Immature natural killer cell (primary cell): ENCODE measurements at places on chromosomes 16 and 17. TPM values are rescaled to one million over a fixed set of nuclear protein-coding genes. Genes with fewer than 3 reads are reported as not detected.

DNA sequence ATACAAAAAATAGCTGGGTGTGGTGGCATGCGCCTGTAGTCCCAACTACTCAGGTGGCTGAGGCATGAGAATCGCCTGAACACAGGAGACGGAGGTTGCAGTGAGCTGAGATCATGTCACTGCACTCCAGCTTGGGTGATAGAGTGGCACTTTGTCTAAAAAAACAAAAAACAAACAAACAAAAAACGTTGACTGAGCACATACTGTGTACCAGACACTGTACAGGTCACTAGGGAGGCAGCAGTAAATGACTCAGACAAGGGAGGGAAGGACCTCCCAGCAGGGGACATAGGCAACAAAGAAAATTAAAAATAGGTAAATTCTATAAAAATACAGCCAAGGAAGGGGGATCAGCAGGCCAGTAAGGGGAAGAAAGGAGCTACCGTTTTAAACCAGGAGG is 64.3 kb downstream of the SOCS1 start:
- no peak for DNase-seq

- no peak for DNase-seq
Observed at GRCh38 chr16:86346034-86346433, 164.3 kb upstream of the FOXF1 start.

Gene BAIAP3
- not detected for polyA plus RNA-seq

DNA sequence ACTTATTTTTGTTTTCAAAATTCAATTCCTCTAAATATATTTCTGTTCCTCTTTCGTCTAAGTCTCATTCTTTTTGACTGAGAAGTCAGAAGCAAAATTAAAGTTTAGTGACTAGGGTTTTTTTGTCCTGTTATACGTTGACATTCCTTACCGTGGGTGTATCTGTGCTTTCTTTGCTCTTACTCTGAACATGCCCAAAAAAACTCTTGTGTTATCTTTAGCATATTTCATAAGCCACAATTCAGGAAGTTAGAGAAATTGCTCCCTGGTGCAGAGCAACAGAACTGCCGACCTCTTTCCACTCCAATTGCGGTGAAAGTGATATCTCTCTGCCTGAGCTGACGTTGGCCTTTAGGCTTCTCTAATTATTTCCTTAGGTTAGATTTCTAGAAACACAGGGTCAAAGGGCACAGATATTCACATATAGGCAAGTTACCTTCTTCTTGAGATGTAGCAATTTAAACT is 65.7 kb downstream of the CENPV start:
- DNase-seq: peak; percentile 43

DNA sequence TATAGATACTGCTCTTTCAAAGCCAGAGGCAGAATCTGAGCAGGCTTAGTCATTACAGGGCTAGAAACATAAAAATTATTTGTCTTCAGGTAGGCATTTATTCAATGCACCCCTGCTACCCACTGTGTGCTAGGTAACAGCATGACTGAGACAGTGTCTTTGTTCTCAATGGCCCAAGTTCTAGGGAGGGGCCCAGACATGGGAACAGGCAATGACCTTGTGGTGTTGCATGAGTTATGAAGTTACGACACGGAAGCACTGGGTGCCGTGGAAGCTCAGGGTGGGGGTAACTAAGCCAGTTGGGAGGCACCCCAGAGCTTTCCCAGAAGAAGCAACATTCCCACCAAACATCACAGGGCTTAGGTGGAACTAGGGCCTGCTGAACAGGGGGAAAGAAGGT is 87.0 kb downstream of the CPPED1 start:
- no peak for DNase-seq

Gene FGF11
- not detected for polyA plus RNA-seq

Gene TSPOAP1
- 7.1 TPM for polyA plus RNA-seq

Gene KRT9
- polyA plus RNA-seq: not detected

DNA sequence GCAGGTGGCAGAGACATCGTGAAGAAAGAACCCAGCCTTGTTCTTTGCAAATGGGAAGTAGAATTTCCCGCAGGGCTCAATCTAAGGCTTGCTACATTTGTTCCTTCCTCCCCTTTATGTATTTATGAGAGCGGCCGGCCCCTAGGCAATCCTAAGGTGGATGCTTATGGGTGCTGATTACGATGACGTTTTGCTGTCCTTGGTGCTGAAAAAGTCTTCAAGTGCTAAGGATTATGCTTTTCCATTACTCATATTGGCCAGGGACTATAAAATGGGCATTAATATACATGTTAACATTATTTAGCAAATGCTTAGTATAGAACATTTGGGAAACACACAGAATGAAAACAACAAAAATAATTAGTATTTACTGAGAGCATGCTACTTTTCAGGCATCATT is 313.3 kb upstream of the XYLT1 start:
- no peak for DNase-seq

Gene CACNG3
- not detected for polyA plus RNA-seq

Gene ZNF205
- 0.13 TPM for polyA plus RNA-seq

Gene CDRT15L2
- polyA plus RNA-seq: not detected

DNA sequence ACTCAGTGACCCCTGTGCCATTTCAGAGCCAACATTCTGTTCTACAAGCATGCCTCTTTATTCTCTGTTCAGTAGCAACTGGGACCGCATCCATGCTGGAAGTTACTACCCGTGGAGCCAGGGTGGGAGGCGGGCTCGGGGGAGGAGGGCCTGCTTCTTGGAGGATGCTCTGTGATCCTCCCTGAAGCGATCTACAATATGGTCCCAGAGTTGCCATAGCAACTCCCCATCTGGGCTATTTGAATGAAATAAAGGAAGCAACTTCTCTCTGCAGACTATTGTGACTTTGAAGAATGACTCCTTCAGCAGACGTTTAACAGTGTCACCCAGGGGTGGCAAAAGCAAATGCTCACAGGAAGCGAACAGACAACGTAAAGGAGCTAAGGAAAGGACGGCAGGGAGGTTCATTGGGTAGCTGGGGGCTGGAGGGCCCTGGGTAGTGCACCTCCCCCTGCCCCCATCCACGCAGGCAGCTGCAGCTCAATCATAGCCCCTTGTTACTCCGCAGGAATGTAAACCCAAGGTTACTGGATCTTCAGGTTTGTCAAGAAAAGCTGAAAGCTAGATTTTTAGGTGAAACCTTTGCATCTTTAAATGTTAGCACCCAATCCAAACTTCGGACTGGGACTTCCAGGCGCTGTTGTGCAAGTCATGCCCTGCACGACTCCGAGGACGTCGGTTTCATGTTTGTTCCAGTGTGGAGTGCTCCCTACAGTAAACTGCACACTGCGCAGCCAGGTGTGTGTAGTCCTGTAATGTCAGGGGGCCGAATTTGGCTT is 51.1 kb upstream of the MEAK7 start:
- DNase-seq: no peak

DNA sequence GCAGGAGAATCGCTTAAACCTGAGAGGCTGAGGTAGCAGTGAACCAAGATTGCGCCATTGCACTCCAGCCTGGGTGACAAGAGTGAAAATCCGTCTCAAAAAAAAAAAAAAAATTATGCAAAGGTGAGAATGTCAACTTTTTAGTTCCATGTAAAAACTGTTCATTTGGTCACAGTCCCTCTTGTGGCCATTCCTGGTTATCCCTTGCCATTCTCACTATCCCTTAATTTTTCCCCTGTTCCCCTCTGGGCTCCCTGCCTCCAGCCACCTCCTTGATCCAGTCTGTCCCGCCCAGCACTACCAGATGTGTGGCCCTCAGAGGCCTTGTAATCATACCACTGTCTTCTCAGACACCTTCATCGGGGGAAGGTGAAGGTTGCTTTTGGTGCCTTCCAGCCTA is 23.4 kb downstream of the DCAF7 start:
- DNase-seq: no peak

DNA sequence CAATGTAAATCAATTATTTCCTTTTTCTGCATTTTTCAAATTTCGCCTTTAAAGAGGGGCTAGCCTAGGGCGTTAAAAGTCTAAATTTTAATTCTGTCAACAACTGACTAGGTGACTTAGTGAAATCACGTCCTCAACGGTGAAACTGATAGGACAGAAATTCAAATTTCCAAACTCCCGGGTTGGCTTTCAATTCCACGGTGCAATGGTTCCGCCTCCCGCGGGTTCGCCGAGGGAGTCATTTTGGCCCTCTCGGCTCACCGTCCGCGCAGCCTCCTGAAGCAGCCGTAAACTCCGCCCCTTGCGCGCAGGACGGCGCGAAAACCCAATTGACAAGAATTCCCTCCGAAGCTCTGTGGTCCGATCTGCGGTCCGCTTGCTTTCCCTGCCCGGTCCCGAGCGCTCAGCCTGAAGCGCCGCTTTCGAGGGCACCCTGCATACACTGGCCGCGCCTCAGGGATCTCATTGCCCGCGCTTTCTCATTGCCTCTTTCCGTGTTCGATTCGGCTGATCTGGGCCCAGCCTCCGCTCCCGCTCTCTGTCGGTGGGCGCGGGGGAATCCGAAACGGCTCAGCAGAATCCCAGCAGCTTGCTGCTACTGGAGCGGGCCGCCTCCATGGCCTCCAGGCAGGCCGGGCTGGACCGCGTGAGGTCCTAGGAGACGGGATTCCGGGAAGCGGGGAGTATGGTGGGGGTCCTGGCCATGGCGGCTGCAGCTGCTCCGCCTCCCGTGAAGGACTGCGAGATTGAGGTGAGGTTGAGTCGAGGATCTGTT is at the start of gene ATAD5:
Gene ATAD5 (plus strand): TSS at position 304 of the 775 bp plus-strand sequence. CDS start 382 bp downstream, at position 686.
- DNase-seq: peak; percentile 86

Gene CLDN7
- 3.7 TPM for polyA plus RNA-seq

Gene CIITA
- 2.4 TPM for polyA plus RNA-seq

DNA sequence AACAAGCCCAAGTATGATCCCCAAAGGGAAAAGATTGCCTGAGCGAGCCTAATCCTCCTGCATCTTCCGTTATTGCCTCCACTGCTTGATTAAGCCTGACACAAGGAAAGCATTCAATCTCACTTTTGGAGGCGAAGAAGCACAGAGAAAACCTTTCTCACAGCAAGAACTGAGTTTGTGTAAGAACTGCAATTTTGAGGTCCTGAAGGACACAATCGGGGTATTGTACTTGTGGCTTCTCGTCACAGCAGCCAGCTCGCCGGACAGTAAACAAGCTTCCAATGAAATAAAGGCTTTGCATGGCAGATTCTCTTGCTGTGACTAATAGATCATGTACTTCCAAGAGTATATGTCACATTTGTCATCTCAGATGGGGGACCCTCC is 18.7 kb upstream of the FOXF1 start:
- DNase-seq: no peak

DNA sequence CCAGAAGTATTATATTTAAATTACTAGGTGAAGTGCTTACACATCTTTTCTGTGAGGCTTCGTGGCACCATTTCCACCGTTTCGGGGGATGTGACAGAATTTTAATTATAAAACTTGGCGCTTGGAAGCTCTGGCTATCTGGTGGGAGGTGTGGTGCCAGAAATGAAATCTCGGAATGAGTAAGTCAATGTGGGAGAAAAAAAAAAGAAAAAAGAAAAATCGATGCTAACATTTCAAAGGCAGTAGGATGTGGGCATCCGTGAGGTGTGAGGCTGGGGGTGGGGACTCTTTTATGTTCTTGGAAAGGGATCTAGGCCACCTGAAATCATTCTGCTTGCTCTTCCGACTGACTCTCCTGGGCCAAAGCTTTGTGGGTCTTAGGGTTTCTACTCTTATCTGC is 21.9 kb downstream of the CPPED1 start:
- no peak for DNase-seq

- DNase-seq: no peak
Observed at GRCh38 chr17:4008441-4009185, 44.4 kb upstream of the ATP2A3 start.

DNA sequence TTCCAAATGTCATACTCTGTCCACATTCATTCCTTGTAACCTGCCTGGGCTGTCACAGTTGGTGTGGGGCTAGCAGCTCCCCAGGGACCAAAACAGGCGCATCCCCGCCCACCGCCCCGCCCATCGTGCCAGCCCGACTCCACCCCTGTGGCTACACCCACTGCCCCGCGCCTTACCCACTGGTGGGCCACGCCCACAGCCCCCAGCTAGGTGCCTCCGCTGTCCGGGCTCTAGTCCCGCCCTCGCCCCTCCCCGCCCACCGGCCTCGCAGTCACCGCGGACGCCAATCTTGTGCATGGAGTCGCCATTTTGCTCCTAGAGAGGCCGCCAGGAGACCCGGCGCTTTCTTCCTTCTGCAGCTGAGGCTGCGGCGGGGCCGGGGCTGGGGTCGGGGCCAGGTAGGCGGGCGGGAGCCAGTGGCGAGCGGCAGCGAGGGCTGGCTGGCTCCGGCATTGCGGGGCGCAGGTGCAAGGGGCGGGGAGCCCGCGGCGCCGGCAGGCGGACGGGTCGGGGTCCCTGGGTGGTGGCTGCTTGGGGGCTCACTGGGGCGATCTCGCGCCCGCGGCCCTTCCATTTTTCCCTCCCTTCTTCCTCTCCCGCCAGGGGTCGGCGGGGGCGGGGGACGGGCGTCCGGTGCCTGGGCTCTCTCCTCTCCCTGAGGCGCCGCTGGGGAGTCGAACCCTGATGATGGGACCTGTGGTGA is at the start of gene PRPSAP2:
Gene PRPSAP2 (plus strand): TSS at position 268 of the 703 bp plus-strand sequence. CDS start 7,703 bp downstream, outside the sequence.
- peak; percentile 93 for DNase-seq

- DNase-seq: no peak
Observed at GRCh38 chr17:53273126-53273525, 549.6 kb upstream of the KIF2B start.

Gene FUS
- 73.4 TPM for polyA plus RNA-seq

Gene CXCL16
- polyA plus RNA-seq: 1.1 TPM

DNA sequence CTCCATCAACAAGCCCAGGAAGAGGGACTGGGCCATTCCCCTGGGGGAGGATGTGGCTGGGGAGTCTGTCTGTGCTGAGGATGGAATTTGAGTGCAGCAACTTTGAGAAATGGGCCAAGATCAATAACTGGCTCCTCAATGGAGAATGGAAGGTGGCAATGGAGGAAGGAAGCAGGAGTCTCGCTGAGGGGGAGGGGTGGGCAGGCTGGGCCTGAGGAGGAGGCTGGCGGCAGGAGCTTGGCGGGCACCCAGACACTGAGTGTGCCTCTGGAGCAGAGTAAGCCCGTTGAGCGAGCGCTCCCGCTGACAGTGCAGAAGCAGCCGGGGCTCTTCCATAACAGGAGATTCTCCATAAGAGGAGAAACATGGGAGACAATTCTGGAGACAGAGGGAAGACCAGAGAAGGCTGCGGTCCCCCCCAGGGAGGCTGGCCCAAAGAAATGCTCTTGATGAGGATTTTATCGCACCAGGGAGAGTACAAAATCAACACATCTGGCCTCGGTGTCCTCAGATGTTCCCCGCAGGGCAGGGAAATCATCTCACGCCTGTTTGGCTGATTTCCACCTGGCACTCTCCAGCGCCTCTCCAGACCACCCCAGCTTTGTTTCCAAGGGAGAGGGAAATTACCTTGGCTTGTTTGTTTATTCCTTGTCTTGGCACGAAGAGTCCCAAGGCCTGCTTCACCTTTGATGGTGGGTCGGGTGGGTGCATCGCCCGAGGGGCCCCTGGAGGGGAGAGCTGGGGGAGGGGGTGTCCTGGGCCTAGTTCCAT is 2.8 kb upstream of the MMP15 start:
- DNase-seq: no peak

DNA sequence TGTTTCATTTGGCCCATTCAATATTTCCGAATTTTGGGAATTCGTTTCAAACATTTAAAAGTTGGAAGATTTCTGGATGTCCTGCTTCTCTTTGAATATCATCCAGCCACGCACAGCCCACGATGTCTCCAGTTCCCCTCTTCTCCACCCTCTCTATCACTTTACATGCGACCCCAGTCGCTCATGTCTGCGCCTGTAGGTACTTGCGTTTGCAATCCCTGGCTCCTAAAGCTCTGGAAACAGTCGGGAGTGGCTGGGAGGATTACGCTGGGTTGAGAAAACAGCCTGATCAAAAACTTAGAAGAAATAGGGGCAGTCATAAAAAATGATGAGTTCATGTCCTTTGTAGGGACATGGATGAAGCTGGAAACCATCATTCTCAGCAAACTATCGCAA is 1.5 kb upstream of the SBK1 start:
- DNase-seq: no peak

GRCh38 chr16:3645504-3646347 is 8.8 kb upstream of the DNASE1 start:
- no peak for DNase-seq

Gene PYDC1
- not detected for polyA plus RNA-seq

GRCh38 chr16:11414815-11415775 is 69.8 kb downstream of the RMI2 start:
- no peak for DNase-seq
